ENCODE measurements at places on chromosomes 3 and 15.

GRCh38 chr3:38658841-38659240 is 9.4 kb upstream of the SCN5A start:
- no peak for DNase-seq

DNA sequence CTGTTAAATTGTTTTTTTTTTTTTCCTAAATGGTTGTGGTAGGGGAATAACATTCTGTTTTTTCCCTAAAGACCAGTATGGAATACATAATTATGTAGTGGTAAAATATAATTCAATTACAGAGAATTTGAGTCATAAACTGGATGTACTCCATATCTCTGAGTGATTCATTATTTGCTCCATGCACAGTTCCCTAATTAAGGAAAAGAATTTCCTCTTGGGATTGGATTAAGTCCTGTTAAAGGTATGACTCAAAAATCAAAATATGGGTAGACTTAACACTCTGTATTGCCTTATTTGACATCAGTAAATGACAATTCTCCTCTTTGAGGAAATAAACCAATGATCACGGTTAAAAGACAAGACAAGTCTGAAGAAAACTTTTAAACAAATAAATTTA is 78.0 kb upstream of the KCNH8 start:
- DNase-seq, result no peak

DNA sequence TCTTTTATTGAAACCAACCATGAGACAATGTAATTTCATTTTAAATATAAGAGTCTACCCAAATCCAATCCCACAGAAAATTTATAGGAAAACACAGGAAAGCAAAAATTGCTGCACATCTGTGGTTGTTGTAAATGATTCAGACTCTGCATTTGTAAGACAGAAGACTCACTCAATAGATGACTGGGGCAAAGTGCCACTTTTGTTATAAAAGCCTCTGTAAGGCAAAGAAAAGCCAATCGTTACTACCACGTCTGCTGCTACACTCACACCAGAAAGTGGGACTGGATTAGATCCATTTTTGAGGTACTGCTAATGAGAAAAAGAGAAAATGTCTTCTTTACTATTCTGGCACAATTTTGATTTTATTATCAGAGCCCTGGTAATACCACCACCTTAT is 74.9 kb downstream of the SEMA6D start:
- no peak for DNase-seq

DNA sequence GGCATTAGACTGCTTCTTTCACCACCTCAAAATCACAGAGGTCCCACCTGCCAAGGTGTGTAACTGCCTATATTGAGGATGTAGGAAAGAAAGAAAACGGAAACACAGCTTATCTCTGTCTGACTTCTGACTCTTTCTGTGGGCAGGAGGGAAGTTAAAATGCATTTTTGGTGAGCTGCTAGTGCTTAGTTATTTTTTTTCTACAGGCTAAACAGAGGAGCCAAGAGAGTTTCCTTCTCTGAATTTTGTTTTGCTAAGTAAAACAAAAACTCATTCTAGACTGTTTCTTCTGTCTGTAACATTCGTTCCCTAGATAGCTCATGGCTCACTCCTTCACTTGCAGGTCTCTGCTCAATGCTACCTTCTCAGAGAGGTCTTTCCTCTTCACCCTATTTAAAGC is 18.8 kb upstream of the AMOTL2 start:
- DNase-seq, result no peak

DNA sequence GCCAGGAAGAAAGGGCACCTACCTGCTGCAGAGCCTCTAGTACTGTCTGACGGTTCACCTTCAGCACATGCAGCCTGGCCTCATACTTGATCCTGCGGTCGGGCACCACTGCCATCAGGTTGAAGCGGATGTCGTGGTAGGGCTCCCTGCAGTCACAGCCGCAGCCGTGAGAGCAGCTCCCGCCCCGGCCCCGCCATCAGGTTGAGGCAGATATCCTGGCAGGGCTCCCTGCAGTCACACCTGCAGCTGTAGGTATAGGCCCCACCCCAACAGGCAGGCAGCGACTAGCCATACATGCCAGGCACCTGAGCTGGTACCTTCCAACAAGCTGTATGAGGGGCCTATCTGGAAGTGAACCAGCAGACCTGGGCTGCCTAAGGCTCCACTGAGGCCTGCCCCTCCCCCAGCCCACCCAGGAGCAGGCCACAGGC is 38.7 kb downstream of the SEMA3G start:
- DNase-seq, result no peak

DNA sequence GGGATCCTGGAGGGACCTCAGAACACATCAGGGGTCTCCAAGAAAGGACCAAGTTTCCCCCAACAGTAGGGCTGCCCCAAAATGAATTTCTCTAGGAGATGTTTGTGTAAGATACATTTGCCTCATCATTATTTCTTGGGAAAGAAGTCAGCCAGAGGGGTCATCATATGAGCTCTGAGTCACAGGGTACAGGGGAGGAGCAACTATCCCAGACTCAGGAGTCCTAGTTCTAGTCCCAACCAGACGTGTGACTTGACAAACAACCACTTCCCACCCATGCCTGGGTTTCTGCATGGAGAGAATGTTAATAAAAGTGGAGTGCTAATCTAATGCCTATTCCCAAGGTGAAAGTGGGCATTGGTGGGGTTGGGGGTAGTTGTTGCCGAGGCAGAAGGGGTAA is 144.1 kb downstream of the ALDH1A2 start:
- no peak for DNase-seq

GRCh38 chr3:39343076-39343717 is 13.7 kb downstream of the CCR8 start:
- DNase-seq, result no peak

GRCh38 chr15:78103406-78104118 is 11.2 kb downstream of the SH2D7 start:
- DNase-seq, result no peak

DNA sequence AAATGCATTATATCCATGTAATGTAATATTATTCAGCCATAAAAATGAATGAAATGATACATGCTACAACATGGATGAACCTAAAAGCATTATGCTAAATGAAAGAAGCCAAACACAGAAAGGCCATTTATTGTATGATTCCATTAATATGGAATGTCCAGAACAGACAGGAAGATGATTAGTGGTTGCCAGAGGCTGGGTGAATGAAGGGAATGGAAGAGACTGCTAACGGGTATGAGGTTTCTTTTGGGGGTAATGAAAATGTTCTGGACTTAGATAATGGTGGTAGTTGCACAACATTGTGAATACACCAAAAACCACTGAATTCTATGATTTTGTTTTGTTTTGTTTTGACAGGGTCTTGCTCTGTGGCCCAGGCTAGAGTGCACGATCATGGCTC is 61.6 kb upstream of the MAP4 start:
- DNase-seq, result no peak

DNA sequence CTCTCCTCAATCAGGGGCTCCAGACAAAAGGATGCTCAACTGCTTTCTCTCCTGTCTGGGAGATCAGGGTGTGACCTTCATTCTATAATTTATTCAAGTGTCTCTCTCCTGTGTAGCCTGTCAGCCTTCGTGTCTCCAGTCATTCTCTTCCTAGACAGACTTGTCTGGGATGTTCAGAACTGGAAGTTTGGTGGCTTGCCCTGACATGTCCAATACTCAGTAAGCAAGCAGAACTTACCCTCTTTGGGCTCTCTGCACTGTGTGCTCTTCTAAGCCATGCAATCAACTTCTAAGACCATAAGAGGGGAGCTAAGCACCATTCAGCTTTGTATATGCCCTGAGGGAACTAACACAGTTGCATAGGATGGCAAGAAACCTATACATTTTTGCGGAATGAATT is 14.1 kb downstream of the ACKR2 start:
- DNase-seq, result no peak

DNA sequence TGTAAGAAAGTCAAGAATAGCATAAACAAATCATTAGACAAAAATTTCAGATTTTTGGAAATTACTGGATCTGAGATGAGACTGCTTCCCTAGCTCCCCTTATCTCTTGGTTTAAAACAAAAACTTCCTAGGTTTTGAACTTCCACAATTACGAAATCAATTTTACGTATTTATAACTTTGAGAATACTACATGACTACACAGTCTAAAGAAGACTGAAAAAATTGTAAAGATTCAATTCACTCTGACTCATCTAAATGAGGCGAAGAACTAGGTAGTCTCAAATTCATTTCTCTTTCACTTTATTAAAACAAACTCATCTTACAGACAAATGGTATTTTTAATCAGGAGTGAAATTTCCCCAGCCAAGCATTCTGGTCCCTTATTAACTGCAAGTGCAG is 10.3 kb downstream of the CCDC54 start:
- DNase-seq, result no peak

- DNase-seq, result no peak
These were observed 38.8 kb downstream of the CHP1 start for GRCh38 chr15:41269887-41270286.

DNA sequence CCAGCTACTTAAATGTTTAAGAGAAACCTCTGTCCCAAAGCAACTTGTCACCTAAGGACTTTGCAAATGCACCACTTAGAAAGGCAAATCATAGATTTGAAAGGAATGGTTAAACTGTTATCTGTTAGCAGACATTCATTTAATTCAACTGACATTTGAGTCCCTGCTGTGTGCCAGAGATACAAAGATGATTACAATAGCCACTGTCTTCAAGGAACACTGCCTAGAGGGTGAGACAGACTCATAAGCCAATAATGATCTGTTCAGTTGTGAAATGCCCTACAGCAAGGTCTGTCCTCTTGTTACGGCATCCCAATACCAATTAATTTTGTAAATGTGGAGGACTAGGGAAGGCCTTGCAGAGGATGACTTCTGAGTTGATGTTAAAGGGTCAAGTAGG is 113.1 kb downstream of the ATG7 start:
- no peak for DNase-seq

DNA sequence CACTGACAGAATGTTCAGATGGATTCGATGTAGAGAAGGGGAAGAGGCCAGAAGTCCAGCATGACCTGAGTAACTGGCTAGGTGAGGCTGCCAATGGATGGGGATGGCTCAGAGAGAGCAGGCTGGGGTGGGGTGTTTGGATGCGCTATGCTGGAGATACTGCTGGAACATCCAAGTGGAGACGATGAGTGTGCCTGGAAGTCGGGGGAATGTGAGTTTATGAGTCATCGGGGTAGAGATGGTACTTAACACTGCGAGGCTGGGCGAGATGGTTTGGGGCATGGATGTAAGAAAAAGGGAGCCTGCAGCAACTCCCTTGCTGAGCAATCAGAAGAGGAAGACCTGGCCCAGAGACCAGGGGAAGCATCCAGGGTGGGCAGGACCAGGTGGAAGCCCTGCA is 180.7 kb downstream of the SLCO3A1 start:
- no peak for DNase-seq

- no peak for DNase-seq
These were observed 82.7 kb downstream of the COL8A1 start for GRCh38 chr3:99720985-99721632.

- no peak for DNase-seq
These were observed 21.6 kb downstream of the RLBP1 start for GRCh38 chr15:89199746-89200145.
